Cardiac fibroblast (primary cell): ENCODE measurements at places on chromosomes 3 and 15.
A peak's percentile ranks its signal among the peaks of the same experiment; 100 is the strongest.

DNA sequence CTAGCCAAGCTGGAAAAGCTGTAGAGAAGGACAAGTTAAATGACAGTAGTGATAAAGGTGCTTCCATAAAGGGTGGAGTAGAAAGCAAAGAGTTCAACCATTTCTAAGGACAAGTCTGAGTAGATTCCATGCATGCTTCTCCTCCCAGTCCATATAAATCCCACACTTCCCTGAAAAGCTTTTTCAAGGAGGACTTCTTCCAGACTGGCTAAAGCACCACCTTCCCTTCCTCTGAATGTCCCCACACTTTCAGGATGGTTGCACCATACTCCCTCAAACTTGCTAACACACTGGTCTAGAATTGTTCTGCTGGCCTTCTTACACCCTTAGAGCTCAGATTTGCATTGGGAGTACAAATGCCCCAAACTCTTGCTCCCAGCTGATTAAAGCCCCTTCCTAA is 40.9 kb downstream of the FBN1 start:
- peak; percentile 47 for DNase-seq

GRCh38 chr3:142694225-142694624 is 29.6 kb upstream of the TRPC1 start:
- DNase-seq = no peak

GRCh38 chr3:131925571-131925970 is 109.2 kb downstream of the CPNE4 start:
- no peak for DNase-seq

- no peak for DNase-seq
Observed at GRCh38 chr15:80825361-80826030, 46.3 kb downstream of the CEMIP start.

- no peak for DNase-seq
Observed at GRCh38 chr15:67124111-67124510, 58.7 kb downstream of the SMAD3 start.

DNA sequence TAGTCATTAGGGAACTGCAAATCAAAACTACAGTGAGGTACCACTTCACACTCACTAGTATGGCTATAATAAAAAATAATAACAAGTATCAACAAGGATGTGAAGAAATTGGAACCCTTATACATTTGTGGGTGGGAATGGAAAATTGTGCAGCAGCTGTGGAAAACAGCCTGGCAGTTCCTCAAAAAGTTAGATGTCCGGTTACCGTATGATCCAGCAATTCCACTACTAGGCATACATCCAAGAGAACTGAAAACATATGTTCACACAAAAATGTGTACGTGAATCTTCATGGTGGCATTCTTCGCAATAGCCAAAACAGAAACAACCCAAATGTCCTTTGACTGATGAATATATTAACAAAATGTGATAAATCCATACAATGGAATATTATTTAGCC is 187.9 kb upstream of the LYSMD4 start:
- DNase-seq = peak; percentile 38

- no peak for DNase-seq
Observed at GRCh38 chr3:154583086-154583634, 153.2 kb upstream of the GPR149 start.

- peak; percentile 52 for DNase-seq
Observed at GRCh38 chr3:142844339-142844977, 44.4 kb downstream of the PCOLCE2 start.

GRCh38 chr15:23467110-23467600 is 20.1 kb upstream of the GOLGA6L2 start:
- peak; percentile 45 for DNase-seq

GRCh38 chr3:122416966-122417365 is 1.1 kb upstream of the WDR5B start:
- DNase-seq = no peak

- DNase-seq = no peak
Observed at GRCh38 chr3:167084545-167084944, 295.6 kb downstream of the ZBBX start.

DNA sequence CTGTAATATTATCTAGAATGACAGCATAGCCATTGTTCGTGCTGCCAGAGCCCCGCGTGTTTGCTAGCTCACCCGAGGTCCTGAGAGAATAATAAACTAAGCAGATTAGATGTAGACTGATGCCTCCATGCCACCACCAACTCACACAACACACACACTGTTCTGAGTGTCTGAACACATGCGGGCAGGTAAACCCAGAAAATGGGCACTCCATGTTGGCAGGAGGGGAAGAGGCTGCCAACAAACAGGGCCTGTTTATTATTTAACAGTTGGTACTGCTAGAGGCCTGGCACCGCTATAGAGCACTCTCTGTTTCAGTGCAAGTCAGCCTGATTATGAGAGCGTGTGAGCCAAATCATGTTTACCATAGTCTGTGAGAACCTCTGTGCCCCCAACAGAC is 299.0 kb downstream of the ZBTB20 start:
- DNase-seq = no peak

- no peak for DNase-seq
Observed at GRCh38 chr3:185701611-185702261, 115.6 kb downstream of the SENP2 start.

DNA sequence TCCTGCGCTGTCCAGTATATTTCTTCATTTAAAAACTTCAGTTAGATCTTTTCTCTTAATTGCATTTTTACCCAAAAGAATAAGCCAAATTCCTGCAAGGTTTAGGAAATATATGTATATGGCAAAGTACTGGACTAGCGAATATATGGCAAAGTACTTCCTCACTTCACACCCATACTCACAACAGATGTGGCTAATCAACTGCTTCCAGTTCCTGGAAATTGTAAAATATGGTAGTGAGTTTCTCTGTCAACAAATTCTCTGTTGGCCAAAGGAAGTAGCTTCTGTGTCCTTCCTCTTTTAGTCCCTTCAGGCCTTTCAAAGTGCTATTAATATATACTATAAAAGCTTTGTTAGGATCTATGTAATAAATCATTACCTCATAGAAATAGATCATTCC is 22.0 kb downstream of the GPR15 start:
- no peak for DNase-seq

GRCh38 chr3:48984663-48985062 is 5.4 kb upstream of the P4HTM start:
- no peak for DNase-seq

DNA sequence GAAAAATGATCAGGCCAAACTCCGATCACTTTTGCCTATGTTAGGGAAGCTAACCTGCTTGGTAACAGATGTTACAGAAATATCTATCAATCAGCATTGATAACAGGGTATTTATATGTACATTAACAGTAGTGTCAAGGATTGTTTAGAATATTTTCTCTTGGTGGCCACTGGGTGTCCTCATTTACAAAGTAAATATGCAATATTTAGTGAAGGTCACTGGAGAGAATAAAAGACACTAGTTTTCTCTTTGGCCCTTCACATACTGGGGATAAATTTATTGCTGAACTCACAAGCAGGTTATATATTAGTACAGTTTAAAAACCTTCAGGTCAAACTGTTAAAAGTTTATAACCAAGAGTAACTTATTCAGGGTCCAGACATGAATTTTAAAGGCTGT is 69.0 kb downstream of the TIGIT start:
- peak; percentile 62 for DNase-seq

DNA sequence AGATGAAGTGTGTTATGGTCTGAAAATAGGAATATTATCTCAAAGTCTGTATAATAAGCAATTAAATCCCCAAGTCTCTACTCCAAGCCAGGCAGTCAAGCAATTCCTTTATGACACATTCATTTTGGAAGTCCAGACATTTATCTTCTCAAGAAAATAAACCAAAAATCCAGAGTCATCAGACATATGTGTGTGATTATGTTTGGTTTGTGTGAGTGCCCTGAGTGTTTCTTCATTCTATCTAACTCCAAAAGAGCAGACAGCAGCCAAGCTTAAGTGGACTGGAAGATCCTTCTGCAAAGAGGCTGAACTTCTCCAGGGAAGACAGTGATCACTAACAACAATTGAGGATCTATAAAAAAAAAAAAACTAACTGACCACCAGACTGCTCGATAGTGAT is 239.8 kb downstream of the STAG1 start:
- peak; percentile 2 for DNase-seq

- no peak for DNase-seq
Observed at GRCh38 chr3:22935040-22935439, 268.1 kb upstream of the UBE2E2 start.

GRCh38 chr15:36748366-36749115 is 169.1 kb downstream of the CDIN1 start:
- no peak for DNase-seq

GRCh38 chr3:37256447-37256846 is 82.1 kb upstream of the LRRFIP2 start:
- DNase-seq = no peak

DNA sequence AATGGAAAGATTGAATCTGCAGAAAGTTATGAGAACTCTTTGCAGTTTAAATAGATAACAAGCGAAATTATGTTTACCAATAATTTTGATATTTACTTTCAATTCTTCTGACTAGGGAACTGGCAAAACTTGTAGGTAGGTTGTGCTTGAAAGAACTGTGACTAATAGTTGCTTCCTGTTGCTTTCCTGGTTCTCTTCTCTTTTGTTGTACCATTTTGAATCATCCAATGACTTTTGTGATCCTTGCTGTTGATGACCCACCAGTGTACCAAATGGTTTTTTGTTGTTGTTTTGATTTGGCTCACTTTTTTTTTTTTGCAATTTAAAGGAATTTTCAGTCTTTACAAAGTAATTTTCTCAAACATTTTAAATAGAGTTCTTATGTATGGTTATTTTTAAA is 64.9 kb upstream of the DCBLD2 start:
- DNase-seq = peak; percentile 56

GRCh38 chr3:123809597-123809996 is 74.5 kb downstream of the MYLK start:
- peak; percentile 71 for DNase-seq

DNA sequence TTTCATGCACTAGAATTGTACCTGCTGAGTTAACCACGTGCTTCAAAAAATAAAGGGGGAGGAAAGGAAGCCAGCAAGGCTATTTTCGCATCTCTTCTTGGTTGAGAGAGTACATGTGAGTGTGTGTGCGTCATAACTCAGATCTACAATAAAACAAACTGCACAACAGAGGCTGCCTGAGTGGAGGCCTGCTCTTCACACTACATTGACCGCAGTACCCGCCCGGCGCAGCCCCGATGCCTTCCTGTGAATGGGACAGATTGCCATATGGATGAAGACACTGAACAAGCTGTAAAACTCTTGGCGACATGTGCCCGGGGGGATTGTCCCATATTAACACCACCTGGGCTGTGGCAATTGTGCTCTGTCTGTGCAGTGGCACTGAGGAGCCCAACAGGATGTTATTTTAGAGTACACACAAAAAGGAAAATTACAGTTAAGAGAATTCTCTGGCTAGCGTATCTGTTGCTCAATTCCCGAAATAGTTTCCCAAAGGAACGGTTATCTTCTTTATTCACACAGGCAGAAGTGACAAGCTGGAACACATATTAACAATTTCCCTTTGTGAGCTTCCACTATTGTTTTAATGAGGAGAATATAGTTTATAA is 551.5 kb downstream of the FOXP1 start:
- peak; percentile 60 for DNase-seq

DNA sequence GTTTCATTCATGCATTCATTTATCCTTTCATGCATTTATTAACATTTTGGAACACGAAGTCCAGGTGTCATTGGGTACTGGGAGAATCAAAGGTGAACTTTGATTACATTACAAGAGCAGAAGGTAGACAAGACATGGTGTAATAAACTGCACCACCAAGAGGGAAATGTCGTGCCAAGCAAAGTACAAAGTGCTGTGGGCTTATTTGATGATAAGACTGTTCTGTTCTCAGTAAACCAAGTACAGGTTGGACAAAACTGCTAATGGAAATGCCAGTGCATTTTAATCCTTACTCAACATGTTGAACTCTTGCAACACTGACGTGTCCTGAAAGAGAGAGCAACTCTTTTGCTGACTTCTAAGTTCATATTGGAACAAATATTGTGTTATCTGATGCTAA is 69.4 kb downstream of the MME start:
- no peak for DNase-seq

- DNase-seq = no peak
Observed at GRCh38 chr3:16606398-16606797, 1.2 kb upstream of the DAZL start.

DNA sequence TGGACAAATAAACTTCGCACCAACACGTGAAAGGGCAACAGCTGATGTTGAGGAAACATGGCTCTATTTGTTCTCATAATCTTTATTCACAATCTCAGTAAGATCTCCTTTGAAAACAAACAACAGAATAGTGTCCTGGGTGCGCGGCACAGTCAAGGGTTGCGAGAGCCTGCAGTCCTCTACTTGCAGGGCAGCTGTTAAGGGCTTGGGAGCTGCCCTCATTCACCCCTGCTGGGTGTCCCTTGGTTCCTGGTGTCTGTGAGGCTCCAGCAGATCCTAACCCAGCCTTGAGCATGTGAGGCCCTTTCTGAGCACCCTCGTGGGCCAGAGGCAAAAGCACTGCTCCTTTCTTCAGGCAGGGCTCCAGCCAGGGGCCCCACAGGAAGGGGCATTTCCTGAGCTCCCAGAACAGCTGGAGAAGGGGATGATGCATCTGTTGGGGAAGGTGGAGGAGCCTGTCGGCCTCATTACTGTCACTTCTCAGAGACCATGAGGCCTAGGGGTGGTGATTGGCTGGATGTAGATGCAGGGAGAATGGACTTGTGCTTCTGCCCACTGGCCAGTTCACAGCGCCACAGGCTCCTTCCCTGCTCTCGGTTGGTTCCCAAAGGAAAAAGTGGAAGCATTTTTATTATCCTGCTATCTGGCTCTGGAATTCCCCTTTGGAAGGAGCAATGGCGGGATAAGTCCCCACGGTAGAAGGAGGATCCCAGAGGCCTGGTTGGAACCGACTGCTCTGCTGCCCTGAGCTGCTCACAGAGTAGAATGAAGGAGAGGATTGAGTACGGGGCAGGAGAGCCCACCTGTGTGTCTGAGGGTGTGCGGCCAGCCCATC is 51.9 kb upstream of the KLF13 start:
- peak; percentile 38 for DNase-seq

GRCh38 chr3:142963516-142964448 is at the start of gene PAQR9:
TSS of gene PAQR9 (minus strand) at chr3:142963674. CDS start at chr3:142963336, 338 bp downstream.
- no peak for DNase-seq

DNA sequence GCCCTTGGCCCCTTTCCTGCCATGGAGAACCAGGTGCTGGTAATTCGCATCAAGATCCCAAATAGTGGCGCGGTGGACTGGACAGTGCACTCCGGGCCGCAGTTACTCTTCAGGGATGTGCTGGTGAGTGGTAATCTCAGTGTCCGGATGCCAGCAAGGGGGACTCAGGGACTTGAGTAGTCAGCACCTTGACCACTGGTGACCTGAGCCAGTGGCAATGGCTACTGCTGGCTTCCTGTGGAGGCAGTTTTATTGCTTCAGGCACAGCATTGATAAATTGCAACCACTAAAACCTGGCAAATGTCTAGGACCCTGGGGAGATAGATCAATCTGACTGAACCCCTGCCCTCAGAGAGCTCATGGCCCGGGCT is 830 bp downstream of the MAP2K5 start:
- DNase-seq = peak; percentile 9

GRCh38 chr15:89371228-89372044 is 36.8 kb upstream of the POLG start:
- DNase-seq = peak; percentile 6

- no peak for DNase-seq
Observed at GRCh38 chr15:68583321-68583720, 4.5 kb downstream of the CORO2B start.
